ENCODE measurements at places on chromosomes 1 and 21.

DNA sequence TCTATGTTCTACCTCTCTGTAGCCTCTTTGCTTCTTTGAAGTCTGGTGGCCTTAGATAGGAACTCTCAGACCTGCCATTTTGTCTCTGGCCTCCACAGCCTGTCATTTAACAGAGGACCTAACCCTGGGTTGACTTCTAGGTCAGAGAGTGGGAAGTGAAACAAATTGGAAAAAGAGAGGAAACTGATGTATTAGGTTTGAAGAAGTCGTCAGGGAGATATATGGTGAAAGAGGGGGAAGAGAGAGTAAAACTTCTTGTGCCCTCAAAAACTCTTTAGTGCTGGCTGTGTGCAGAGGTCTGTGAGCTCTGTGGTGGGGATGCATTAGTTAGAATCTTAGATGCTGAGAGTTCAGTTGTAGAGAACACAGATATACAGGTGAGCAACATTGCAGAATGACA lies 30.2 kb upstream of the CD1D start:
- DNase-seq, result no peak

DNA sequence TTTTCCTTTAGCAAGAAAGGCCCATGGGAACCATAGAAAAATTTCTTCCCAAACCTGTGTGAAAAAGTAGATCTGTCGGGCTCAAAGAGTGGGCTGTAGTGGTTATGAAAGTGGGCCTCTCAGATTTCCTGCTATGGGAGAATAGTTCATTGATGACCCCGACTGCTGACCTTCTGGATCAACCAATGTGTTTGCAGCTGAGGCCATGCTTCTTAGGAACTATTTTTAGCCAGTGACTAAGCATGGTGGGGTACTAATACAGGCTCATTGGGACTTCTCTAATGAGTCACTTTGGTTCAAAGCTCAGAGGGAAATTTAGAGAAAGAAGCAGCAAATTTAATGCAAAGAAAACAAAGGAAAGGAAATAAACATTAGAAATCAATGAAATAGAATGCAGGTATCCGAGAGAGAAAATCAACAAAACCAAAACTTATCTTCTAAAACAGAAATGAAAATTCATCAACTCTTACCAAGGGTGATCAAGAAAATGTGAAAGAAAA lies 12.6 kb upstream of the PSMA5 start:
- DNase-seq, result peak; percentile 93

DNA sequence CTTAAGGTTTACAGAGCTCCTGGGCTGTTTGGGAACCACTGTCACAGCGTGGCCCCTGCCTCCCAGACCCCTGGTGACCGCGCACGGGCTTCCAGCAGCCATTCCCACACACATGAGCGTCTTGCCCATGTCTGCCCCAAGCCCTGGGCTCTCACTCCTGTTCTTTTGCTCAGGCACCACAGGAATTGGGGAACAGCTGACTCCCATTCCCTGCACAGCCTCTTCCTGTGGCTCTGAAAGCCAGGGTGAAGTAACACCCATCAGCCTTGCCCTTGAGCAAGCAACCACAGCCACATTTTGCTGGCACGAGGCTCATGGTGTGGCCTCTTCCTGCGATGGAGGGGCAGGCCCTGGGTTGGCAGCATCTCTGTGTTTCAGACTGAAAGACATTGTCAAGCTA lies 14.3 kb upstream of the GPR157 start:
- DNase-seq, result peak; percentile 48

GRCh38 chr1:192620071-192620635 lies 15.8 kb upstream of the RGS13 start:
- no peak for DNase-seq

- DNase-seq, result no peak
These were observed 3.1 kb downstream of the CHD1L start for GRCh38 chr1:147245586-147246021.

DNA sequence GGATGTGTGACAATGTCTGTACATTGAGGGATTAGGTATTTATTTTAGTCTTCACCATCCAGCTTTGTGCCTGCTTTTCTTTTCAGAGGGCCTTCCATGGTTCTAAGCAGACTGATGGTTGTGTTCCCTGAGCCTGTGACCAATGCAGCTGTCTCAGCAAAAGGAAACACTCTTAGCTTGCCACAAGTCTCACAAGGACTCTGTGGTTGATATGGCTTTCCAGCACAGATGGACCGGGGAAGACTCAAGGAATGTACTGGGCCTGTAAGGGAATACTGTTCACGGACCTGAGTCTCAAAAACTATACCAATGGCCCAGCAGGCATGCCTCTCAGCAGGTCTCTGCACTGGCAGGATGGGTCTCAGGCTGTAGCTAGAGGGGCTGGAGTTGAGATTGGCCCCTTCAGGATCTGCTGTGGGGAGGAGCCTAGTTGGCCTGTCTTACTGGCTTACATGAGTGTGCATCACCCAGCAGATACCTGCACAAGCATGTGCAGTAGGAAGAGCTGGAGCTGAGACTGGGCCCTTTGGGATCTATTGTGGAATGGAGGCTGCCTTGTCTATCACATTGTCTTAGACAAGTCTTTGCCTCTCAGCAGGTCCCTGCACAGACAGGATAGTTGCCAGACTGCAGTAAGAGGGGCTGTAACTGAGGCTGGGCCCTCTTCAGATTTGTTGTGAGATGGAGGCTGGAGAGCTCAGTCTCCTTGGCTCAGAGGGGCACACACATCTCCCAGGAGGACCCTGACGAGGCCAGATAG lies 52.0 kb upstream of the PDC start:
- no peak for DNase-seq

- no peak for DNase-seq
These were observed 78.5 kb downstream of the ITPKB start for GRCh38 chr1:226660410-226661182.

- DNase-seq, result no peak
These were observed 63.1 kb upstream of the MUTYH start for GRCh38 chr1:45403298-45403697.

- DNase-seq, result peak; percentile 79
These were observed at the start of gene SPATA6 for GRCh38 chr1:48471691-48472576. TSS of gene SPATA6 (minus strand) at chr1:48472204. CDS start at chr1:48472008, 196 bp downstream.

DNA sequence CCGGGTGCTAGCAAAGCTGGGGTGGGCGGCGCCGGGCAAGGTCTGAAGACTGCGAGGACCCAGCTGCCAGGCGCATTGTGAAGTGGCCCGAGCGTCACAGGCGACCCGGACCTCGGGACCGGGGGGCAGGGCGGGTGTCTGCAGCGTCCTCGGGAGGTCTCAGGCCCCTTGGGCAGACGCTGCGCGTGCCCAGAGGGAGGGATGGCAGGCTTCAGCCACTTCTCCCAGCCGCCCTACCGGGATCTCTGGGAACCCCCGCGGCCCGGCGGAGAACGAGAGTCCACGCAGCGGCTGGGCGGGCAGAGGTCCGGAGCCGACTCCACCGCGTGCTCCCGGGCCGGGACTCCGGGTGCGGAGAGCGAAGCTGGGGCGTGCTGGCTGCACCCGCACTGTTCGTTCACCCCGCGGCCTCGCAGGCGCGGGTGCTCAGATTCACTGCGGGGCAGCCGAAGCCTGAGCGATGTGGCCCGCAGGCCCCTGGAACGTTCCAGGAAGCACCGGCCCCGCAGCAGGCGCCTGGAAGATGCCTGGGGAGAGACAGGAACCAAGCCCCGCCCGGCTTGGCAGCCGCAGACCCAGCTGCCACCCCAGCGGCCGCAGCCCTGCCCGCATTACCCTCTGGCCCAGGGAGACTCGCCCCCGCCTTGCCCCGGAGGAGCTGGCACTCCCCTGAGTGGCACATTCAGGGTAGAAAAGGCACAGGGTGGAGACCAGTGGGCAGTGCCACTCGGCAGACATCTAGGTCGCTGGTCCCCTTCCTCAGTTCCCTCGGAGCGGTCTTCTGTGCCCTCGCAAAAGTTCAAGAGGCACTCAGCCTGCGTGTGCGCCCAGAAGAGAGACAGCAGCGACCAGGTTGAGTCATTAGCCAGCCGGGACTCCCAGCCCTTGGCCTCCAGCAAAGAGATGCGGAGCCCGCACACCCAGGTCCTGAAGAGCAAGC lies at the start of gene CCDC185:
Gene CCDC185, plus strand, starts transcription at position 141 of the 940 bp plus-strand sequence. Its CDS starts 61 bp downstream, at position 202.
- no peak for DNase-seq

GRCh38 chr1:65229754-65230339 lies 79.5 kb upstream of the DNAJC6 start:
- DNase-seq, result no peak

DNA sequence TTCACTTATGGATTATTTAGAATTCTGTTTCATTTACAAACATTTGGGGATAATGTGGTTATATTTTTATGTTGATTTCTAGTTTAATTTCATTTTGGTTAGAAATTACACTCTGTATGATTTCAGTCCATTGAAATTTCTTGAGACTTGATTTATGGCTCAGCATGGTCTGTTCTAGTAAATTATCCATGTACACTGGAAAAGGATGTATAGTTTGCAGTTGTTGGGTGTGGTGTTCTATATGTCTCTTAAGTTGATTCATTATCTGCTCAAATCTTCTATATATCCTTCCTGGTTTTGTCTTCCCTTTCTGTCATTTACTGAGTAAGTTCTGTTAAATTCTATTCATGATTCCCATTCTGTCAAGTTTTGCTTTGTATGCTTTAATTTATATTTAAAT lies 52.3 kb downstream of the RAP1A start:
- DNase-seq, result no peak

GRCh38 chr1:24057171-24057570 lies 54.8 kb downstream of the MYOM3 start:
- DNase-seq, result no peak

- no peak for DNase-seq
These were observed 540 bp upstream of the C1orf198 start for GRCh38 chr1:230868736-230869385.

DNA sequence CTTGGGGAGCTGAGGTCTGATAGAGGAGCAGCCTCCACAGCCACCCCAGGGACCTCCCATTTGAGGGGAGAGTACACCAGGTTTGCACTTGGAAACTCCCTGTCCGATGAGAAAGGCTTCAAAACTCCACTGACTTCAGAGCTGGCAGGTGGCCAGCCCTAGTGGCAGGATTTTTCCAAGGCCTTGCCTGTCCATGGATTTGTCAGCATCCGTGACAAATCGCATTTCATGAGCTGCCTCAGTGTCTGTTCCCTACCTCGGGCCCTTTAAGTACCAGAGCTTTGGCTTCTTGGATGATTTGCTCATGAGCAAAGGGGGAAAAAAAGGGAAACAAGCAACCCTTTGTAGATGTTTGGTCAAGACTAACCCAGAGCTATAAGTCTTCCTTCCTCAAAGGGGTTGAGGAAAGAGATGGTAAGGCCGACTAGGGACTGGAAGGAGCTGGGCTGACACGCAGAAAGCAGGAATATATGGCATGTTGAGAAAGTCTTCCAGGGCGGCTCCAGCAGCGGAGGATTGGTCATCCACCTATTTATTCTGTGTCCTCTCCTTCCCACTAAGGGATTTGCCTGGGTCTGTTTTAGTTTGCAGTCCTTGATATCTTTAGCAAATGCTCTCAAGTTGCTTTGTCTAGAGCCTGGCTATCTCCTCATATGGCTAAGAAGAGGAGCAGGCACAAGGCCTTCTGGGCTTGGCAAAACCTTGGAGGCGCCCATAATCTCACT lies 2.7 kb upstream of the HSPG2 start:
- DNase-seq, result peak; percentile 97

GRCh38 chr1:211280910-211281309 lies 21.7 kb downstream of the RCOR3 start:
- DNase-seq, result no peak

DNA sequence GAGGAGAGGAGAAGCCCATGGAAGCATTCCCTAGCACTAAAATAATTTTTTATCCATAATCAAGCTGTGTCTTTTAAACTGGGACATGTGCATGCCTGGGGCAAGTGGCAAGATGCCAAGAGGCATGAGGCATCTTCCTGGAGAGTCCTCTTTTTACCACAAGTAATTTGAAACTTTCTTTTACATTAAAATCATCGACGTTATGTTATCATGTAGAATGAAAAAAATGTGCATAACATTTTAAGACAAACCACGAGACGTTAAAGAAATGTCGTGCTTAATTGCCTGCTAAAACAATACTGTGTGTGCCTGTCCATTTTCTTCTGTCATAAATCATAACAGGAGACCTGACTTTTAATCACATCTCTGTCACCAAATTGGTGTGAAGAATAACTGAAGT lies 1.5 kb downstream of the STYXL2 start:
- DNase-seq, result peak; percentile 68

GRCh38 chr1:186834399-186834958 lies 5.7 kb downstream of the PLA2G4A start:
- DNase-seq, result no peak

DNA sequence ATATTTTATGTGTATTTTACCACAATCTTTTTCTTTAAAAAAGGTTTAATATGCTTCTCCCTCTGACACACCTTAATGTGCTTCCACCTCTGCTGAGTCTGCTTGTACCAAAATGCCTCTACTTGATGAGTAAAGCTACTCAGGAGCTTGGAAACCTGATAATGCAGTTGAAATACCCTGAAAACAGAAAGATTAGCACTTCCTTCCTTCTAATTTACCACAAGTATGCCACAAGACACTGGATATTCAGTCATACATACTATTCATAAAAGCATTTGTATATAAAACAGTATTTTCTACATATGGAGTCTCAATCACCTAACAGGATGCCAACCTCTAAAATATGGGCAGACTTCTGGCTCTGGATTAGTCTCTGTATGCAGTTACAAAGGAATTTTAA lies 55.0 kb downstream of the SLC35D1 start:
- DNase-seq, result peak; percentile 42

GRCh38 chr21:17003763-17004373 lies 509.0 kb upstream of the CXADR start:
- DNase-seq, result peak; percentile 73

- no peak for DNase-seq
These were observed 954 bp downstream of the MARK1 start for GRCh38 chr1:220528679-220529501.

- DNase-seq, result no peak
These were observed 15.2 kb downstream of the SCMH1 start for GRCh38 chr1:41226815-41227434.

GRCh38 chr1:90204023-90204590 lies 209.2 kb downstream of the ZNF326 start:
- DNase-seq, result no peak

DNA sequence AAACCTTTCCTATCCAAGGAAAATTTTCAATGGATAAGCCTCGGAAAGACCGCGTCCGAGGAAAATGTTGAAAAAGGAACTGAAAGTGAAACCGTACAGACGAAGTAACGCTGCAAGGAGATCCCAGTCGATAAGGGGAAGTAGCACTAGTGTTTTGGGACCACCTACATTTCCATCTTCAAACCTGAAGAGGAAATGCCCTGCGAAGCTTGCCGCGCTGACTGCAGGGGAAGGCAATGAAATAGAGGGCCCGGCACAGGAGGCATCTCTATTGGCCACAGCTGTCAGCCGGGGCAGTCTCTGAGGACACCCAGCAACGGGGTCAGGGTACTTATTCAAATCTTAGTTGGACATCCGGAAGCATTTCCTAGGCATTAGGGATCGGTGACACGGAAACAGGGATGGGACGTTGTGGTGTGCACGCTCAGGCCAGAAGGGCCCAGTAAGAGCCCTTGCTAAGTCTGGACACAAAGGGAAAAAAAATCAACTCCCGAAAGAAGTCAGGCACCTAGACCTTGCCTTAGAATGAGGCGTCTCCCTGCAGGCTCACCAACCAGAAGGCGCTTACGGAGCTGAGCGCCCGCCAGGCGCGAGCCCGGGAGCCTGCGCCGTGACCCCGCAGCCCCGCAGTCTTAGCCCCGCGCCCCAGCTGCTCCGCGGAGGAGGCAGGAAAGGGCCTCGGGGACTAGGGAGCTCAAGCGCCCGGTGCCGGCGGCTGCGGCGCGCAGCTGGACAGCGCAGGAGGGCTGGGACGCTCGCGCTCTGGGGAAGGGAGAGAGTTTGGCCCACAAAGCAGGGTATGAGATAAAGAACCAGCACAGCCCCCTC lies 655 bp downstream of the USF1 start:
- peak; percentile 53 for DNase-seq

All from astrocyte (in vitro differentiated cells and primary cell).